NCI-H1930 (cell line): ENCODE measurements at places on chromosomes 16 and 17.

GRCh38 chr17:4648741-4649140, 7.3 kb upstream of the ALOX15 start:
- DNase-seq = peak; percentile 42

GRCh38 chr17:2631211-2631610, 37.8 kb downstream of the PAFAH1B1 start:
- no peak for DNase-seq

- peak; percentile 78 for DNase-seq
These were observed 9.3 kb upstream of the IRX5 start for GRCh38 chr16:54921206-54921824.

DNA sequence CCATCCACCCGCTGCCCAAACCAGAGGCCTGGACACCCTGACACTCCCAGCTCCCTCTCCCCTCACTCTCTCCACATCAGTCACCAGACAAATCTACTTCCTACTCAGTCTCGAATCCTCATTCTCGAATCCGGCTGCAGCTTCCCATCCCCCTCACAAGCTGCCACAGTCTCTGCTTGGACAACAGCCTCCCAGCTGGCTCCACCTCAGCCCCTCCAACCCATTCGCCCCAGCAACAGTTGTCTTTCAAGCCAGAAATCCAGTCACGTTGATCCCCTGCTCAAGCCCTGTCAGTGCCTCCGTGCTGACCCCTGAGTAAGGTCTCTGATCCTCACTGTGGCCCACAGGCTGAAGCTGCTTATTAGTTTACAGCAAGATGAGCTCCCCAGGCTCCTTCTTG, 44.2 kb upstream of the MTSS2 start:
- no peak for DNase-seq

DNA sequence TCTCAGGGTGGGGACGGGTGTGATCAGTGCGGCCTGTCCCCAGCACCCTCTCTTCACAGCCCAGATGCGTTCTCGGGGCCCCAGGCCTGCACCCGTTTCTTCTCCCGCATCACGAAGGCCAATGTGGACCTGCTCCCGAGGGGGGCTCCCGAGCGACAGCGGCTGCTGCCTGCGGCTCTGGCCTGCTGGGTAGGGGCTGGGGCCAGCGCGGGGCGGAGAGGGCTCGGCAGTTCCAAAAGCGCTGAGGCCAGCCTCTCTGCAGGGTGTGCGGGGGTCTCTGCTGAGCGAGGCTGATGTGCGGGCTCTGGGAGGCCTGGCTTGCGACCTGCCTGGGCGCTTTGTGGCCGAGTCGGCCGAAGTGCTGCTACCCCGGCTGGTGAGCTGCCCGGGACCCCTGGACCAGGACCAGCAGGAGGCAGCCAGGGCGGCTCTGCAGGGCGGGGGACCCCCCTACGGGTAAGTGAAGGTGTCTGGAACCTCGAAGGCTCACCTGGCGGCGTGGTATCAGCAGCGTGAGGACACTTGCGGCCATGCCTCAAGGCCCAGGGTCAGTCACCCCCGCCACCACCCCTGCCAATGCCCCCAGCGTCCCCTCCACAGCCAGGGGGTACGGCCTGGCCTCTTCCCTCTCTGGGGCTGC, 4.4 kb downstream of the MSLN start:
- DNase-seq = no peak

DNA sequence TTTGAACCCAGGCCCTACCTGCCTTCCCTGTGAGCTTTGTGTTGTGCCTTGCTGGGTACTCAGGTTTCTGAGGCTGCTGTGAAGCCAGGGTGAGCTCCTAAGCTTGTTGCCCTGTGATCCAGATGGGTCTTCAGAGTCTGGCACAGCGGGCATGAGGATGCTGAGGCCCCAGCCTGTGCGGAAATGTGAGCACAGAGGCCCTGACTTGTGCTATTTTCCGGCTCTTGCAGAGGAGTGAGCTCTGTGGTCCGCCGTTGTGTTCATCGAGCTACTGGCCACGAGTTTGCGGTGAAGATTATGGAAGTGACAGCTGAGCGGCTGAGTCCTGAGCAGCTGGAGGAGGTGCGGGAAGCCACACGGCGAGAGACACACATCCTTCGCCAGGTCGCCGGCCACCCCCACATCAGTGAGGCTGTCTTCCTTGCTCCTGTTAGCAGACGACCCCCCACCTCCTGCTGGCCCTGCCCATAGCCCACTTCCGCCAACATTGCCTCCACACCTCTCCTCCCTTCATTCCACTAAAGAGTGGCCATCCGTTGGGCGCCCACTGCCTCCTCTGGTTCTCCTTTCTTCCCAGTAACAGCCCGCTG, 2.7 kb downstream of the PHKG2 start:
- no peak for DNase-seq

- no peak for DNase-seq
These were observed 416.9 kb upstream of the ZFHX3 start for GRCh38 chr16:73464834-73465233.

GRCh38 chr17:8159459-8160223, 3.1 kb downstream of the VAMP2 start:
- DNase-seq = no peak

DNA sequence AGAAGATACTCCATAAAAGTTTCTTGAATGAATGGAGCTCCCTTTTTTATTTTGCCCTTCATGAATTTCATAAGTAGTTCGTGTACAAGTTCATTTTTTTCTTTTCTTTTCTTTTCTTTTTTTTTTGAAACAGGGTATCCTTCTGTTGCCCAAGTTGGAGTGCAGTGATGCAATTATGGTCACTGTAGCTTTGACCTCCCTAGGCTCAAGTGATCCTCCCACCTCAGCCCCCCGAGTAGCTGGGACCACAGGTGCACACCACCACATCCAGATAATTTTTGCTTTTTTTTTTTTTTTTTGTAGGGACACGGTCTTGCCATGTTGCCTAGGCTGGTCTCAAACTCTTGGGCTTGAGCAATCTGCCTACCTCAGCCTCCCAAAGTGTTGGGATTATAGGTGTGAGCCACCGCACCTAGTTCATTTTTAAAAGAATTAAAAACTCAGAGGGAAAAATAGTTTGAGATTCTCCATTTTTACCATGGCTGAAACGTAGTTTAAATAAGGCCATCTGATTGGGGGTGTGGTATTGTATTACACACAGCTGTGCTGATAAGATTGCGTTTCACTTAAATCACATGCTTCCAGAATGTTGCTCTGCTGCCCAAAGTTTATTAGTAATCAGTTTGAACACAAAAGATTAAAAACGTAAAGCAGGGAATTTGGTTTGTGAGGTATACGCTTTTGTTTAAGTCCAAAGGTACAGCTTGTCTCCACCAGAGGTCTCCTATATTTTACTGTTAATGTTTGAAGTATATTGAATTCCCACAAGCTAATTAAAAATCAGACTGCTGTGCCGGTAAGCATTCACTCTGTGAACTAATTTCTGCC, 154.1 kb downstream of the SOCS1 start:
- DNase-seq = no peak

DNA sequence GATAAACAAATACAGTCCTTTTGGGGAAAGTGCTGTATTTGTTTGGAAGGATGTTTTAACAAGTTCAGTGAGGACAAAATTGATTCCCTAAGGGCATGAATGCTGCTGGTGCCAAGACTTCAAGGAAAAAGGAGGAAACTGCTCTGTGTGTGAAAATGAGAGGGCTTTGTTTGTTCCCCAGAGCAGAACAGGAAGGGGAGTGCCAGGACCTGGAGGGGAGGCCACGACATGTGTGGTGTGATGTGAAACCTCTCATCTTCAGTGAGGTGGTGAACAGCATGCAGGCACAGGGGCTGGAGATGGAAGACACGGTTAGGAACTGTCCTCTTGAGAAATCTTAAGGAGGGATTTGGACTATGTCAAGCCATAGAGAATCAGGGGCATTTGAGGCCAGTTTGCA, 46.6 kb upstream of the GRIN2A start:
- no peak for DNase-seq

DNA sequence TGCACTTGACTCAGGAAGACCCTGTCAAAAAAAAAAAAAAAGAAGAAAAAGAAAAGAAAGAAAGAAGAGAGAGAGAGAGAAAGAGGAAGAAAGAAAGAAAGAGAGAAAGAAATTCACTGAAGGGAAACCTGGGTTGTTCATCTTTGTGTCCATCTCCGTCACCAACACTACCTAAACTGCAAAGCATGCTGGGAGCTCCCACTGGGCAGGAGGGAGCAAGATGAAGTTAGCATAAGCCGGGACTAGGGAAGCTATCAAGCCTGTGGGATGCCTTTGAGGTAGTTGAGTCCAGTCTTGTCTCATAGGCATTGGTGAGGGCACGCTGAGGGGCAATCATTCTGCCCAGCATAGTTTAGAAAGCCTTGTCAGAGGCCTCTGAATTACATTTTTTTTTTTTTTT, 7.6 kb upstream of the CBFB start:
- no peak for DNase-seq
